Activated T-helper 2 cell treated with anti-CD3 and anti-CD28 coated beads, Interferon-gamma antibody, Interleukin-2, Interleukin-4, amounts not matched to agents 10 μg/mL and 5 μg/mL and 100 μg/mL, durations not matched to agents 14 hours and 24 hours and 36 hours (primary cell): ENCODE measurements at places on chromosomes 7 and 10. TPM values are rescaled to one million over a fixed set of nuclear protein-coding genes. Genes with fewer than 3 reads are reported as not detected.

The SRGN gene
- total RNA-seq, result 1,340 and 1,350 TPM in 2 replicates

The MRLN gene
- not detected in 2 replicates for total RNA-seq

DNA sequence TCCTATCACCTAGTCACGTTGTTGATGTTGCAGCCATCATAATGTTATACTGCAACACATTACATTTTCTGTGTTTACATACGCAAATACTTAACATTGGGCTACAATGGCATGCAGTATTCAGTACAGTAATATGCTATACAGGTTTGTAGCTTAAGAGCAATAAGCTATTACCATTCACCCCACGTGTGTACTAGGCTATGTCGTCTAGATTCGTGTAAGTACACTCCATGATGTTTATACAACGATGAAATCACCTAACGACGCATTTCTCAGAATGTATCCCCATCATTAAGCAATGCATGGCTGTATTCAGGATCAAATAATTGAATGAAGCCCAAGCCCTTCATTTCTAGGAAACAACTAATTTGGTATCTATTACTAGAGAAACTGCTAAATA is 43.4 kb upstream of the C1GALT1 start:
- no peak for DNase-seq

DNA sequence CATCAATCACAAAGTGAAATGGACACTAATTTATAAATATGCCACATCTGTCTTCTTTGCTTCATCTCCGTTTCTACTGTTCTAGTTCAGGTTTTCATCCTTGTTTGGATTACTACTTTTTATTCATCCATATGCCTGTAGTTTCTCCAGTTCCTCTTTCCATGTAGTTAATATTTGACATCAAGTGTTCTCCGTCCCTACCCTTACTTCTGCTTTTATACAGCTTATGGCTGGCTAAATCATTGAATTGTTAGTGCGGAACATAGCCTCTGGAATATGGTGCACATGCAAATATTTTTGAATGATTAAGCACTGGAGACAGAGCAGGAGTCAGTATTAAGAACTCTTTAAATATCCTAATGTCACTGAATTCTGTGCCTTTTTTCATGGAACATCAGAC is 230.0 kb upstream of the PPP1R3A start:
- DNase-seq, result no peak

- DNase-seq, result no peak
These were observed 27.3 kb downstream of the AGAP3 start for GRCh38 chr7:151113344-151114150.

- no peak for DNase-seq
These were observed 138.9 kb downstream of the ARHGAP22 start for GRCh38 chr10:48465860-48466521.

DNA sequence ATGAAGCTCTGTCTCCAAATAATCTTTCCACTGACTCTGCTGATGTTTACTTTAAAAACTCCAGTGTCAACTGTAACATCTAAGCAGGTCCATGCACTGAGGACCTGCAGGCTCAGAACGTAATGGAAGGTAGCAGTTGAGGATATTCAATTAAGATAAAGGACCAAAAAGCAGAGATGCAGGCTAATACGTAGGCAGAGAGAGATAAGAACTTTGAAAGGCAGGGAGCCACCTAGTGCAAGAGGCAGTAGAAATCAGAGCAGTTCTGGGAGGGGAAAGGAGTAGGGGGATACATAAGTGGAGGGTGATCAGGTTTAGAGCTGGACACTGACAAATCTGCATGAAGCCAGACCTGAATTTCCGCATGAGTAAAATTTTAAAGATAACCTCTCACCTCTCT is 114.5 kb upstream of the POM121L12 start:
- DNase-seq, result no peak
